Hematopoietic multipotent progenitor cell treated with erythropoietin and hydrocortisone succinate and interleukin-3 and kit ligand, for 17 days (in vitro differentiated cells): ENCODE measurements at places on chromosomes 16 and 17.
A peak's percentile ranks its signal among the peaks of the same experiment; 100 is the strongest.

DNA sequence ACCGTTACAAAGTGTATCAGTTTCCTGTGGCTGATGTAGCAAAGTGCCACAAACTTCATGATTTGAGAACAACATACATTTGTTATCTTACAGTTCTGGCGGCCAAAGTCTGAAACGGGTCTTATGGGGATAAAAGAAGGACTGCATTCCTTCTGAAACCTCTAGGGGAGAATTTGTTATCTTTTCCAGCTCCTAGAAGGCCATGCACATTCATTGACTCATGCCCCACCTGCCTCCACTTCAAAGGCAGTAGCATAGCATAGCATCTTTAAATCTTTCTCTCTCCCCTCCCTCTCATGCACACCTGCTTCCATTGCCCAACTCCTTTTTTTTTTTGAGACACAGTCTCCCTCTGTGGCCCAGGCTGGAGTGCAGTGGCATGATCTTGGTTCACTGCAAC lies 190.7 kb upstream of the DYNLRB2 start:
- DNase-seq, result no peak

DNA sequence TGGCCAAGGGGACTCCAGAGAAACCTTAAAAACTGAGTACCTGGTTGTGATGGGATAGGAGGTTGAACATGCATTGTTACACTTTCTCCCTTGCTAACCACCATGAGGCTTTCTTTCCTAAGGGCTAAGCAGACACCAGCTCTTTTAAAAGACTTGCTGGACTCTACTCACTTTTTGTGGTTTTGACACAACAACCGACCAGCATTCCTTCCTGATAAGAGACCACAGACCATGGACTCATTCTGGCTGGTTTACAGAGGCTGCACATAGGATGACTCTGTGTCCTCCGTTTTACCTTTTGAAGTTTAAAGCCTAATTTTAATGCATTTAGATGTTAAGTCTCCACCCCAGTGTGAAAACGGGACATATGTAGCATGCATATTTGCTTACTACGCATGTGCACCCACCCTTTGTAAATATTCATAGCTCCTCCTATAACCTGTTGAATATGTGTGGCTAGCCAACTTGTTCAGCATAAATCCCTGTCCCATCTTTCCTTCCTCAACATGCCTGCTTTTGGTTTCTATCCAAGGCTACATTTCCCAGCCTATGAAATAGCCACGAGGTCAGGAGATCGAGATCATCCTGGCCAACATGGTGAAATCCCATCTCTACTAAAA lies 475.9 kb downstream of the GRIN2A start:
- no peak for DNase-seq

- DNase-seq, result no peak
Measured at GRCh38 chr17:75485688-75486087, 29.3 kb downstream of the TMEM94 start.

DNA sequence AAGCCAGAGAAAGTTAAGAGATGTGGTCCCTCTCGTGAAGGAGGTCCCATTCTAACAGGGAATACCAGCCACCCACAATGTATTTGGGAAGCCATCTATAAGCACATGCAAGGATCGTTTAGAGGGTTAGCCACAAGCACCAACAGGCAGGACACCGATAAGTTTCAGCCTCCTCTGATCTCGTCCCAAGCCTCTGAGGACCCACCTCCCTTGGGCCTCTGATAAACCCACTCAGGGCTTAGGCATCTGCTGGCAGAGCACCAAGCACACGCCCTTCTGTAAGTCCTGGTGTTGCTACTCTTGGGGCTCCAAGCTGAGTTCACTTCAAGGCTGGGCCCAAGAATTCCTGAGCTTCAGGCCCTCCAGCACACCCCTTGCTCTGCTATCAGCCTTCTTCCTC lies 5.4 kb upstream of the PNPO start:
- peak; percentile 91 for DNase-seq

GRCh38 chr16:85357924-85358505 lies 245.7 kb upstream of the CIBAR2 start:
- DNase-seq, result no peak

GRCh38 chr16:22188595-22189442 lies 17.3 kb upstream of the EEF2K start:
- DNase-seq, result peak; percentile 81

DNA sequence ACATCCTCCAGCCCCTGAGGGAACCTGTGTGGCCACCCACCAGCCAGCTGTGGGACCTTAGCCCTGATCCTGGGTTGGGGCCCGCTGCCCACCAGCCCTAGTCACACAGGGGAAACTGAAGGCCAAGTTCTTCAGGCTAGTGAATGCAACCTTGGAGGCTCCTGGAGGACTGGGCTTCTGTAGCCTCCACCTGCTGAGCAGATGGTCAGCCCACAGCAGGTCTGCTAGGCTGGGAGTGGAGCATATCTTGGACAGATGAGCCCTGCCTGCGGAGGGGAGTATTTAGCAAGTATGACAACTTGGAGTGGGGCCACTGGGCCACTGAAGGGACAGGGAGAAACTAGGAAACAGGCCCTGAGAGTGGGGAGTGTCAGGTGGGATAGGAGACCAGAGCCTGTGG lies 4.1 kb downstream of the DPEP3 start:
- DNase-seq, result no peak

- no peak for DNase-seq
Measured at GRCh38 chr16:83586461-83587200, 221.1 kb upstream of the HSBP1 start.
